Hindlimb muscle (tissue), 1 donor: ENCODE measurements at places on chromosomes 13 and 19. TPM values are rescaled to one million over a fixed set of nuclear protein-coding genes. Genes with fewer than 3 reads are reported as not detected.

Gene TDRD3
- 35.2 TPM for polyA plus RNA-seq

Gene WASF3
- polyA plus RNA-seq: 10.2 TPM

Gene TMEM238
- polyA plus RNA-seq: 0.32 TPM

DNA sequence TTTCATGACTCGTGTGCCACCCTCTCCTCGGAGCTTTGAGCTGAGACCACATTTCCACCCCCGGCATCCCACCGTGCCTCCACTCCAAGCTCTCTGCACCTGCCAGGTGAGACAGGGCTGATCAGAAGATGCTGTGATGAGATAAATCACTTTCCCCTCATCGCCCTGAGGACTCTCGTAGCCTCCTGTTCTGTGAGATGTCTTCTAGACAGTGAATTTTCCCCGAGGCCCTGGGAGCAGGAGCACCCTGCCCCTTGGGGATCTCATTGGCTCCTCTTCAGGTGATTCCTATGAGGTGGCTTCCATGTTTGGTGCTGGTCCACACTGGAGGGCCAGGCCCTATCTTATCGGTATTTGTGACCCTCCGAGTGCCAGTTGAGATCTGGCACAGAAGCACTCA is 154.0 kb upstream of the TSHZ3 start:
- no peak for DNase-seq

GRCh38 chr19:13505164-13505695 is 1.0 kb downstream of the CACNA1A start:
- no peak for DNase-seq

- no peak for DNase-seq
Measured at GRCh38 chr13:113632706-113633484, 25.1 kb downstream of the ATP4B start.

GRCh38 chr13:108850691-108851090 is 221.3 kb downstream of the MYO16 start:
- no peak for DNase-seq

- no peak for DNase-seq
Measured at GRCh38 chr19:16015805-16016173, 60.5 kb upstream of the TPM4 start.

DNA sequence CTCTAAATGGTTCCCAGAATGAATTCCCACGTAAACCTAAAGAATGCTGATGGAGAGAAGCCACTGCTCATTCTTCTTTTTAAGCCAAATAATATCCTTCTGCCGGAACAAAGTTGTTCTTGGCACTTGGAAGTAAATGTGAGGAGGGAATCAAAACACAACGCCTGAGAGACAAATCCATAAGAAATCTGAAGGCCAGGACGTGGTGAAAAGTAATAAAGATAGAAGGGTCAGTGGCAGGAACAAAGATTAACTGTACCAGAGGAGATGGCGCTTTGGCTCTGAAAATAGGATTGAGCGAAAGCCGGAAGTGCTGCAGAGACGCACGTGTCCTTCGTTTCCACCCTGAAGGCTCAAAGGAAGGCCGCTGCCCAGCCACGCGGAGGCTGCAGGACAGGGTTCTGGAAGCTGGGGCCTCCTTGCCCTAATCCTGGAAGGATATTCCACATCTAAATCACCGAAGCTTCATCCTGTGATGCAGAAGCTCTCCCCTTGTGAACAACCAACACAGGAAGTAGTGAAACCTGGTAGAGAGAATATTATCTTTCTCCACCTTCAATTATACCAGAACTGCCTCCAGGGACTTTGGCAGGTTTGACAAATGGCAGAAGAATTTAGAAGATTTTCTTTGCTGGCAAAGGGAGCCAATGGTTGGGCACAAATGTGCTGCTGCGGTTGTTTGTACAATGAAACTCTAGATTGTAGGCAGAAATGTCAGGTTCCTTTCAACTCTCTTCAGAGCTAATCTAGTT is 214.6 kb upstream of the SERP2 start:
- DNase-seq: no peak

DNA sequence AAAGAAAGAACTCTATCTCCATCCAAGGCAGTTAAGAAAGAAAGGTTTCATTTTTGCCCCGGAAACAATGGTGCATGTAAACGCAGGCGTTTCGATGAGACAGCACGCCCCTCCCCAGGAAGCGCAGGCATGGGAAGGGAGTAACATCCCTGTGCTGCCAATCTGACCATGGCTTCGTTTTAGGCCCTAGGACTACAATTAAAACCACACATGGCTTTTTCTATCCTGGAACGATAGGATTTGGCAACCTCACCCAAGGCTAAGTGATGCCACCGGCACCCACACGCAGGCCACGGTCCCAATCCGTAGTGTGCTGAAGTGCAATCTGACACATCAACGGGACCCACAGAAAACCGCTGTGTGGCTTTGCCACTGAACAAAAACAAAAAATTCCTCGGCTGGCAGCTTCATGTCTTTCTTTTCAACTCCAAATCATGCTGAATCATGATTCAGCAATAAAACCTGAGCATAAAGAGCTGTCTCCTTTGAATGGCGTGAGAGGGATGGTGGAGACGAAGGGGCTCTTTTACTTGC is 24.2 kb downstream of the RANBP3 start:
- DNase-seq: no peak
